ENCODE measurements at places on chromosomes 3 and 15.

DNA sequence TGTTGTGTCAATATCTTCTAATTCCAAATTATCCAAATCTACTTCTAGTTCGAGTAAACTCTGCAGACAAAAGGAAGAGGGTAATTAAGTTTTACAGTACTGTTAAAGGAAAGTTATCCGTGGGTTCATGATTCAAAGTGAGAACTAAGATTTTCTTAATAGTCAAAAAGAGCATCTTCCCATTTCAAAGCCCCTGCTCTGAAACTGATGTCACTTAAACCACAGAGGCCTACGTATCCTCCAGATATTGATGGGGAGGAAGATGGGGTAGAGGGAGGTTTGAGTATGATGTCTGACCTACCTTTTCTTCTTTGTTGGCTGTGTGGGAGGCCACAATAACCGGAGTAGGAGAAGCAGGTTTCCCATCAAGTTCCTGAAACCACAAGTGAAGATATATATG lies 14.1 kb downstream of the MRPS22 start:
- DNase-seq: no peak

DNA sequence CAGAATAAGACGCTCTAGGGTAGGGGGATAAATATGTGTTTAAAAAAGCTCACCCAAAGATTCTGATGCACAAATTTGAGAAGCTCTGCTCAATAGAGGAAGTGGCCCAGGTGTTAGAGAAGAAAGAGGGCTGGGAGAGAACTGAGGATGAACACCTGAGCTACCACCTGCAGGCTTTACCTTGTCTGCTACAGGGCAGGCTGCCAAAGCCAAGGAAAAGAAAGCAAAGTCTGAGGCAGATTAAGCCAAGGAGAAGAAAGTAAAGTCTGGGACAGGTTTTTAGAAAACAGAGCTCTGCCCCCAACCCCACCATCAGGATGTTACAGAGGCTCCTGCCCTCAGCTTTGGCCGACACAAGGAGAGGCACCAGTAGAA lies 92.9 kb downstream of the THRB start:
- DNase-seq: no peak

DNA sequence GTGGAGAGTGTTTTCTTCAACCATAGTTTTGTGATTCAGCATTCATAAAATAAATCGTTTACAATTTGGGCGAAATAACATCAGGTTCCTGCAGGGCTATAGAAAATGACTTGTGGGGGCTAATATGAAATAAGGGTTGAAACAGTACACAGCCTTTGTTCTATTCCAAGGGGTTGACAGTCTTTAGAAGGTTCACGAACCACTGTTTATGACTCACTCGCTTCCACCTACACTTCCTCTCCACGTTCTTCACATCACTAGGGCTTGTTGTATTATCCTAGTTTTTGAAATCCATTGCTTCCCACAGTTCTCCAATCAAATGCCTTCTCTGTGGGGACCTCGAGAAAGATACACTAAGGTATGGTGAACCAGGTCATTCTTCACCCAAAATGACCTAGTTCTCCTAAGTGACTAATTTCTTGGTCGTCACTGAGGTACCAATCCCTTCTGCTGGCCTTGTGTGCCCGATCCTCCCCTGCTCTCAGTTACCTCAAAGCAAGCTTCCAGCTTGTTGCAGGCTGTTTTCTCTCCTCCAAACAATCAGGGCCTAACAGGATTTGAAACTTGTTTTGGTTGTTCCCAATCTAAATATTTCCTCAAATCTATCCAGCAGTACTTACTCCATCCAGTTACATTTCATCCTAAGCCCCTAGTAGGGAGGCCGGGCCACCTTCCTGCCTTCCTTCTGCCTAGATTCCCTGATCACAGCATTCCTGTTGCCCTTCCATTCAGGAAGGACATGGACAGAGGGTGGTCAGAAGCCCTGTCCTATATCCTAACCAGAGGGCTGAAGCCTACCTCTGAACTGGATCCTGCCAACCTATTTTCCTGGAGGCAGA lies 23.1 kb upstream of the TBL1XR1 start:
- no peak for DNase-seq

DNA sequence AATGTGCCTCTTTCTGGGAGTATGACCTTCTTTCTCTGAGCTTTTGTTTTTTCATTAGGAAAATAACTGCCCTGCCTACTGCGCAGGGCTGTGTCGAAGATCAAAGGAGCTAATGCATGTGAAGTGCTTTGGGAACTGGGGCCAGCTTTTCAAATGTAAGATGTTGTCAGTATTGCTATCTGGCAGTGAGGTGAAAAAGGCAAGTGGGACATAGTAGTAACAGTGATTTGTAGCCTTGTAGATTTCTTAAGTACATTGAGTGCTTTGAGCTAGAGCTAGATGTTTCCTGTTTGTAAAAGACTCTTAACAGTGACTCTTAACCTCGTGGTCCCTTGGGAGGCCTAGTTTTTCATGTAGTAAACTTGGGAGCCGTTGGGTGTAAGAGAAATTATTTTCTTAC lies 126.5 kb downstream of the ECT2 start:
- no peak for DNase-seq

DNA sequence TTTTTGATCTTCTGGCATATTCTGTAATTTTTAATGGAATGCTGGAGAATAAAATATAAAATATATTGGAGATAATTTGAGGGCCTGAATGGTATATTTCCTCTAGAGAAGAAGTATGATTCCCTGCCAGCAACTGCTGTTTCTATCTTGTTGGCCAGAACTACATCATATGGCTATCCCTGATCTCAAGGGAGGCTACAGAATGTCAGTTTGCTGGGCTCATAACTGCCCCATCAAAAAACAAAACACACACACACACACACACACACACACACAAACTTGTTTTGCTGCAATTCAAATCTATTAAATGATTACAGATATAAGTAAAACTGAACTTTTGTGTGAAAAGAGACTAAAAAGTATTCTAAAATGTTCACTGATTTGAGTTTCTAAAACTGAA lies 51.0 kb downstream of the RASA2 start:
- no peak for DNase-seq

DNA sequence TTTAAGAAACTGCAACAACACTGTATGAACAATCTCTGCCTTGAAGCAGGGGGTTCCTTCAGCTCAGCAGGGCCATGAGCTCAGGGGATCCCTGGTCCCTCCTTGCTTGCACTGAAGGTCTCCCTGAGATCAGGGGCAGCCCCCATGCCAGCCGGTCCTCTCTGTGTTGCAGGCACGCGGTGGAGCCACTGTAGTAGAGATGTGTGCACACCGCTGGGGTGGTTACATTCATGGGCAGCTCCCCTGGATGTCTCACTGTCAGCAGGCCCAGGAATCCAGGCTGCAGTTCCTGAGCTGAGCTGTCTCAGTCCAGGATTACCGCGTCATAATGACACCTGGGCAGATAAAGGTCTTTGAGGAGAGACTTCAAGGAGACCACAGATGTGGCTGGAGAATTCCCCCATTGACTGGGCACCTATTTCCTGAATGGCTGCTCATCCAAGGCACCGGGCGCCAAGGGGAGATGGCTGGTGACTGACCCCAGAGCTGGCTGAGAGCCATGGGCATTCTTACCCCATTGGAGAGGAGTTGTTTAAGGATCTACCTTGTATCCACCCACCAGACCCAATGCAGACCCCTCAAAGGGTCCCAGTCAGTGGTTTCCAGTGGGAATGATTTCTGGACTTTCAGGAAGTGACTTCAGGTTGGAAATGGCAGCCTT lies 10.4 kb upstream of the KLF13 start:
- DNase-seq: no peak

- DNase-seq: peak; percentile 11
Observed at GRCh38 chr3:39990532-39990931, 181.1 kb downstream of the MYRIP start.

DNA sequence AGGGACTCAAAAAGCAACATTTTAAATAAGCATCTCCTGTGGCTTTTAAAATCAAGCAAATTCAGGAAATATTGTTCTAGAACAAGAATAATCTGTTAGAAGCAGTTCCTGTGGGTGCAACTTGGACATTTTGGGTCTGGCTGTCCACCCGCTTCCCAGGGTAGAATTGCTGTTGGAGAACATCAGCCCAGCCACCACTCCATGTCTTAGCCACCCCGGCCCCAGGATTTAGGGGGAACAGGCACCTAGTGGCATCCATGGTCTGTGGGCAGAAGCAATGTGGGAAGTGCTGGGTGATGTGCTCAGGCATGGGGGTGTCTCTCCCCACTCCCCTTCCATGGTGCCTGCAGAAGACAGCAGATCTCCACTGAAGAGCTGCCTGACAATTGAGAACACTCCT lies 162.6 kb downstream of the KLF13 start:
- no peak for DNase-seq

DNA sequence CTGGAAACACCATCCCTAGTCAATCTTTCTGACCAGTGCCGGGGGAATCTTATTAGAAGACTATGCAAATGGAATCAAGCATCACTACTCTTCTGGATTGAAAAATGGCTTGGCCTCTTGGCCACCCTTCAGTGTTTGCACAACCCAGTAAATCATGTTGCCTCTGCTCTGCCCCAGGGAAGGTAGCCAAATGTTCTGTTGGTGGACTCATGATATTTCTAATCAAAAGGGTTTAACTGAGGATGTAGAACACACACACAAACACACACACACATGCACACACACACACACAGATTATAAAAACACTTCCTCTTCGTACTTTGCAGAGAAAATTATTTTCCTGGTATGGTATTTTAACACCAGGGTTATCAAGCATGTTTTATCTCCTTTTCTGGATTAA lies 7.9 kb downstream of the RBP2 start:
- DNase-seq: no peak

GRCh38 chr3:196165850-196166249 lies 45.4 kb downstream of the ZDHHC19 start:
- DNase-seq: no peak

- DNase-seq: peak; percentile 29
Observed at GRCh38 chr3:196706327-196706726, 5.7 kb downstream of the CEP19 start.

GRCh38 chr15:74168711-74169126 lies 4.8 kb upstream of the ISLR start:
- no peak for DNase-seq

- DNase-seq: peak; percentile 74
Observed at GRCh38 chr3:97910931-97911351, 61.3 kb downstream of the RIOX2 start.

DNA sequence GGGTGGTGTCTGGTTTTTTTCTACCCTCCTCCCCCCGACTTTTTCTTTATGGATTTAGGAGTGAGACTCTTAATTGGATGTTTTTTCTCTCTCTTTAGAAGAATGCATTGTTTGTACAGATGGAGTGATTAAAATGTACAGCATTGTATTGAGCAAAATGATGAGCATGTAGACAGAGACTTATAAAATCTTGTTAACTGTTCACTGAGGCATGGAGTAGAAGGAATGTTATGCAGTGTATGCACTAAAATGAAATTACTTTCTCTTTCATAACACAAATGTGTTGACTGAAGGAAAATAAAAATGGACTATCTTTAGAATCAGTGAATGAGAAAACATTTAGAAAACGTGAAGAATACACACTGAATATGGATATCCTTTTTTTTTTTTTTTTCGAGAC lies 39.8 kb downstream of the ZFAND6 start:
- no peak for DNase-seq

DNA sequence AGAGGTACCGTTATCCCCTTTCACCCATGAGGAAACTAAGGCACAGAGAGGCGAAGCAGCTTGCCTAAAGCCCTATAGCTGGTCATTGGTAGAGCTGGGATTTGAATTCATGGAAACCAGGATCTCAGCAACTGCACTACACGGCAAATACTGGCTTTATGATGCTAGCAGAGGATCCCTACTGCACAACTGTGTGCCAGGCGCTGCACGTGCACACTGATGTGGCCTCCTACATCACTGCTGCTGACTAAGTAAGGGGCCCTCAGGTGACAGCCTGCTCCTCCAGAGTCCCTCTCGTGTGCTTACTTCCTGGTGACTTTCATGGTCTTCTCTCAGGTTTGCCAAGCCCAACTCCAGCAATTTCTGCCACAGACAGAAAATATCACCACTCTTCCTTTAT lies 3.4 kb upstream of the POLG start:
- no peak for DNase-seq

DNA sequence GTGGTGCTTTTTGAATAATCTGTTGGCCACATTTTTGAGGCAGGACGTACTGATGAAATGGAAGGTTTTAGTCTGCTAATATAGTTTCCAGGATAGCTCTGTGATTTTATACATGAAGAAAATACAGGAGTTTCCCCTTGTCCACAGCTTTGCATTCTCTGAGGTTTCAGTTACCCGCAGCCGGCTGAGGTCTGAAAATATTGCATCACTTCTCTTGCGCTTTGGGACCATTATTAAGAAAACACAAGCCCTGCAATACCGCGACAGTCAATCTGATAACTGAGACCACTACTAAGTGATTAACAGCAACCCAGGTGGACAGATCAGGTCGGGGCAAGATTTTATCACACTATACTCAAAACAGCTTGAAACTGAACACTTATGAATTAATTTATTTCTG lies 33.0 kb downstream of the BLM start:
- peak; percentile 56 for DNase-seq

- DNase-seq: no peak
Observed at GRCh38 chr3:126049289-126050049, 34.5 kb downstream of the SLC41A3 start.

GRCh38 chr15:78083186-78083585 lies 5.7 kb upstream of the TBC1D2B start:
- no peak for DNase-seq

- no peak for DNase-seq
Observed at GRCh38 chr3:23863060-23863459, 53.7 kb downstream of the NKIRAS1 start.

- DNase-seq: no peak
Observed at GRCh38 chr3:58242340-58242739, 4.7 kb downstream of the ABHD6 start.

DNA sequence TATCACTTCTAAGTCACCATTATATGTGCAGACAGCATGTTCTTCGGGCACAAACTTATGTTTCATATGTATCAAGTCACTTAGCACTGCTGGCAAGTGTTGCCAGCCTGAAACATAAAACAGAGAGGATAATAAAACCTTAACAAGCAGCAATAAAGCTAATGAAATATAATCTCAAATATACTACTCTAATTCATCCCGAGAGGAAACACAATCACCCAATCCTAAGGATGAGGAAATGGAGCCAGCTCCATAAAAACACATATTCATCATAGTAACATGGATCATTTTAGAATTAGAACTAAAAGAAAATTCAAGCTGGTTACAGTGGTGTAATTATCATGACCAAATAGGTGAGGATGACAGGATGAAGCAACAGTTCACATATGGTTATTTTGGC lies 1072.7 kb downstream of the EPHA3 start:
- DNase-seq: no peak

- no peak for DNase-seq
Observed at GRCh38 chr15:100786139-100786531, 93.5 kb upstream of the ALDH1A3 start.

DNA sequence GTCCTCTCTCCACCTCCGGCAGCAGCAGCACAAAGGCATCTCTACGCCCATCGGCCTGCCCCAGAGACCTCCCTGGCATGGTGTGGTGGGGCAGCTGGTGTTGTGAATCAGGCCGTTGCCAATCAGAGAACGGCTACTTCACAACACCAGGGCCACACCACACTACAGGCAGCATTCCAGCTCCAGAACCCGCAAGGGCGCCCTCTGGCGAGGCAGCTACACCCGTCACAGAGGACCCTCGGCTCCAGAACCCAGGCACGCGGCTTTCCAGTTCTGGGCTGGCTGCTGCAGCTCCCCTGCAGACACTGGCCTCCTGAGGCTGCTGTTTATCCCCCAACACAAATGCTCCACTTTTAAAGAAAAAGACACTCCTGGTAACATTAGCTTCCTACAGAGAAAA lies 127.5 kb upstream of the TOPAZ1 start:
- no peak for DNase-seq

- no peak for DNase-seq
Observed at GRCh38 chr15:48279608-48280007, 51.6 kb upstream of the DUT start.

Data from CD14-positive monocyte (primary cell).